ENCODE measurements at places on chromosomes 7 and 10.

GRCh38 chr10:7789390-7789789 is 1.4 kb downstream of the ATP5F1C start:
- H3K4me1 ChIP-seq, result peaks cover 33% of the 10 kb centered on the region
- H3K4me3 ChIP-seq, result peak overlapping the region; percentile 94
- no peaks in the 10 kb centered on the region for H3K36me3 ChIP-seq
- no peaks in the 10 kb centered on the region for H3K27me3 ChIP-seq
- no peak overlapping the region for H3K27ac ChIP-seq
- no peak for DNase-seq

- H3K4me1 ChIP-seq, result no peaks in the 10 kb centered on the region
- no peak for DNase-seq
- H3K36me3 ChIP-seq, result no peaks in the 10 kb centered on the region
- no peak overlapping the region for H3K27ac ChIP-seq
Observed at GRCh38 chr10:78203915-78204818, 170.5 kb downstream of the RPS24 start.

DNA sequence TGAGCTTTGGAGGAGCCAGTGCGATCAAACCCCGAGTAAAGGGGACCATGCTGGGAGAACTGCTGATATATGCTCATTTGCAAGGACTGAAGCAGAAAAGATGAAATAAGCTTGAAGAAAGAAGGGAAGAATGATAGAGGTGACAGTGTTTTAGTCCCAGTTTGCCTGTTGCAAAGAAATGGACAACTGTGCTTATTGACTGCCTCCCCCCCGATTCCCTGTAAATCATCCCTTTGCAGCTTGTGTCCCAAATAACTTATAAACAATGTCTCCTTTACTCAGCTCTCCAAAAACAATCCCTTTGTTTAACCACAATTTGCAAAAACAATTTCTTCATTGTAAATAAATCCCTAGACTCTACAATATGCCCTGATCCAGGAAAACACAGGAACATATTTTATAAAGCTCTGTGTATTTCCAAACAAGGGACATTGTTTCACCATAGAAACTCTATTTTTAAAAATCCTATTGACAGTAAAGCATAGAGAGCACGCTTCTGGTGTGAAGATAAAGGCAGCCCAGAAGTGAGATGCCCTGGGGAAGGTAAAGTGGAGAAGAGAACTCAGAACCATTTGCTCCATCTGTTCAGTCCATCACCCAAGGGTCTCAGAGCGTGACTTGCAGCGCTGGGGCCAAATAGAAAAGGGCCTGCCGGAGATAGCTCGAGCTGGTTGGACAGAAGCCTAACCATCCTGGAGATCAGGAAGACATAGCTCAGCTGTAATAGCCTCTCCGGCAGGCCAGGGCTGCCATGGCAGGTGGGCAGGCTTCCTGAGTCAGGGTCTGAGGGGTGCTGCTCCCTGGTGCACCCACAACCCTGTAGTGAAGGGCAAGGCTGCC is 280.5 kb downstream of the WDR11 start:
- no peak for DNase-seq
- H3K4me1 ChIP-seq, result no peaks in the 10 kb centered on the region
- H3K36me3 ChIP-seq, result no peaks in the 10 kb centered on the region
- no peak overlapping the region for H3K27ac ChIP-seq
- H3K4me3 ChIP-seq, result no peak overlapping the region
- H3K27me3 ChIP-seq, result no peaks in the 10 kb centered on the region

- no peaks in the 10 kb centered on the region for H3K27me3 ChIP-seq
- H3K4me1 ChIP-seq, result peaks cover 26% of the 10 kb centered on the region
- no peak overlapping the region for H3K4me3 ChIP-seq
- no peak for DNase-seq
- no peak overlapping the region for H3K27ac ChIP-seq
Observed at GRCh38 chr10:80170641-80171040, 34.7 kb downstream of the ANXA11 start.

DNA sequence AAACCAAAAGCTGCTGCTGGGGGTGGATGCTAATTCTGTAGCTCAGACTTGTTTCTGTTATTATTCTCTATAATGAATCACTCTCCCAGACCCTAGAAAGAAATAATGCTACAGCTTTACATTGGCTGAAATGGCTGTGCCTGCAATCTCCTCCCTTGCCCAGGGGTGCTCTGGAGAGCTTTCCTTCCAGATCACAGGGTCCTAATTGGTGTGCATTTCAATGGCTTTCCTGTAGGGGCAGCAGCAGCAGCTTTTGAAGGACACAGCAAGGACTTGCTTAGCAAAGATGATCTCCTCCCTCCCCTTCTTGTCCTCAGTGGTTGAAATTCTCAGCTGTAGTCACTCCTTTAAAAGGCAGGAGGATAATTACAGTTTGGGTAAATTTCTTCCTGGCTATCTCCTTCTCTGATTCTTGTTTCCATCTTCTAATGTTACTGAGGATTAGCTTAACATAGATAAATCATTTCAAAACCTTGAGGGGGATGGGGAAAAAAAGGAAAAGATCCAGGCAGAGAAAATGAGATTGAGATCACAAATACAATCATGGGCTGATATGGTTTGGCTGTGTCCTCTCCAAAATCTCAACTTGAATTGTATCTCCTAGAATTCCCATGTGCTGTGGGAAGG is 120.2 kb upstream of the CTTNBP2 start:
- no peak overlapping the region for H3K4me3 ChIP-seq
- DNase-seq, result no peak
- H3K27me3 ChIP-seq, result no peaks in the 10 kb centered on the region
- H3K27ac ChIP-seq, result no peak overlapping the region
- no peaks in the 10 kb centered on the region for H3K4me1 ChIP-seq

GRCh38 chr7:99672573-99672972 is 7.2 kb downstream of the CYP3A5 start:
- H3K4me1 ChIP-seq, result no peaks in the 10 kb centered on the region
- H3K27ac ChIP-seq, result no peak overlapping the region
- no peak overlapping the region for H3K4me3 ChIP-seq
- no peak for DNase-seq

- no peaks in the 10 kb centered on the region for H3K36me3 ChIP-seq
- no peak for DNase-seq
- no peak overlapping the region for H3K27ac ChIP-seq
- H3K27me3 ChIP-seq, result no peaks in the 10 kb centered on the region
- no peak overlapping the region for H3K4me3 ChIP-seq
- H3K4me1 ChIP-seq, result no peaks in the 10 kb centered on the region
Observed at GRCh38 chr7:55279080-55279845, 85.9 kb upstream of the LANCL2 start.

All from upper lobe of right lung (tissue), 1 donor.